T-cell (primary cell): ENCODE measurements at places on chromosomes 12 and 14. TPM values are rescaled to one million over a fixed set of nuclear protein-coding genes. Genes with fewer than 3 reads are reported as not detected.
A peak's percentile ranks its signal among the peaks of the same experiment; 100 is the strongest.

LPAR5 gene
- total RNA-seq, result 16.0 TPM

ACOT4 gene
- 1.6 TPM for total RNA-seq

C1R gene
- total RNA-seq, result 2.5 TPM

PLCZ1 gene
- total RNA-seq, result not detected

GPR84 gene
- not detected for total RNA-seq

DNAI7 gene
- total RNA-seq, result 0.30 TPM

SPIC gene
- total RNA-seq, result not detected

FGF6 gene
- total RNA-seq, result not detected

GPRC5A gene
- not detected for total RNA-seq

RNF212B gene
- 1.1 TPM for total RNA-seq

SIX1 gene
- total RNA-seq, result 0.18 TPM

EML5 gene
- total RNA-seq, result 5.5 TPM

CCDC175 gene
- not detected for total RNA-seq

- H3K27ac ChIP-seq, result no peak overlapping the region
- no peaks in the 10 kb centered on the region for H3K36me3 ChIP-seq
These were observed 6.0 kb upstream of the NUDT14 start for GRCh38 chr14:105187116-105187515.

GRCh38 chr14:102711946-102712345, 65.3 kb upstream of the TRAF3 start:
- no peak overlapping the region for H3K27ac ChIP-seq
- H3K27me3 ChIP-seq, result no peaks in the 10 kb centered on the region
- no peak overlapping the region for H3K4me3 ChIP-seq
- H3K36me3 ChIP-seq, result peaks cover 19% of the 10 kb centered on the region

DNA sequence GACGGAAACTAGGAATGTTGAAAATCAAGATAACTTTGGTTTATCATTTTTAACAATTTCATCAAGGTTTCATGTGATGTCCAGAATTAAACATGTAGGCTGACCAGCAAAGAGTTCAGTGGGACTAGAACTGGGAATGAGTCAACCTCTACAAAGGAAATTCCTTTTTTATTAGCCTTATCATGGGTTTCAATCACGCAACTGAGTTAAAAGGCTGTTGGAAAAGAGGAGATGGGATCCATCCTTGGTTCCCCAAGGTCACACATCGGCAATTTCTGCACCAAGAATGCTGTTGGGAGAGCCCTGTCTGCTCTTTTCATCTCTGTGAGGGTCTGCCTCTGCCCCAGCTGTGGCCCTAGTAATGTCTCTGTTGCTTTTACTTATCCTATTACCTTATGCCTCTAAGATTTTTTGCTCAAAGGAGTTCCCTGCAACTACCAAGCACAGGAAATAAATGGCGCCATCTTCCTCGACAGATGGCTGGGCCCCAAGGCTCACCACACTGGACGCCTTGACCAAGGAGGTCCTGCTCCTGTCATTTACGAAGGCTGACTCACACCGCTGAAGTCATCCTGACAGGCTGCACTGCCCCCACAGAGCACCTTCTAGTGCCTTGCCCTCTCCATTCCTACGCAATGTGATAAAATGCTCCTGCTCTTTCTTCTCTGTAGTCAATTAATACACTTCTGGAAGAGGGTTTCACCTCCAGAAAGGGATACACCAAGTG, 367.4 kb downstream of the GXYLT1 start:
- H3K27ac ChIP-seq, result no peak overlapping the region
- DNase-seq, result no peak
- no peaks in the 10 kb centered on the region for H3K36me3 ChIP-seq
- no peaks in the 10 kb centered on the region for H3K27me3 ChIP-seq

DNA sequence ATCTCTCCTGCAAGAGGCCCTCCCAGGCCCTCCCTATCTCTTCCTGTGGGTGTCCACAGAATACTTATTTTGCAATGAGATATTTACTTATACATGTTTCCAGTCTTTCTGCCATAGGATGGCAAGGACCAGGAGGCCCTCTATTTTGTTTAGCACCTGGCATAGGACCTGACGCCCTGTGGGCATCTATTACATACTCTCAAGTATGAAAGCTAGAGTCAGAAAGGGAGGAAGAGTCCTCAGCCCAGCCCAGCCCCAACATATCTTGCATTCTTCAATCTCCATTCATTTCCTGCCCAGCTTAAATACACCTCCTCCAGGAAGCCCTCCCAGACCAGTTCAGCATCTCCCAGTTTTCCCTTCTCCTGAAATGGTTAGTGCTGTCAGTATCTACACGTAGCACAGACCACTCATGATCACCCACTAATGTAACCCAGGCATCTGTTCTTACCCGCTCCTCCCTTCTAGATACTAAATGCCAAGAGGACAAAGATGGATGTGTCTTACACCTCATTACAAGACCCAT, 7.4 kb downstream of the FOXN4 start:
- no peaks in the 10 kb centered on the region for H3K4me1 ChIP-seq
- no peaks in the 10 kb centered on the region for H3K36me3 ChIP-seq
- no peak for DNase-seq
- H3K27ac ChIP-seq, result no peak overlapping the region
- peaks cover 36% of the 10 kb centered on the region for H3K27me3 ChIP-seq
- no peak overlapping the region for H3K4me3 ChIP-seq

GRCh38 chr14:35121887-35122695, at the start of the genes PPP2R3C and PRORP:
TSS of gene PPP2R3C (minus strand) at chr14:35121990. CDS start at chr14:35121959, 31 bp downstream.
TSS of gene PRORP (plus strand) at chr14:35122552. CDS start at chr14:35123246, 694 bp downstream.
- DNase-seq, result peak; percentile 93
- peaks cover 9% of the 10 kb centered on the region for H3K36me3 ChIP-seq
- peak within 1 kb of the TSS; percentile 99 for H3K27ac ChIP-seq
- no peaks in the 10 kb centered on the region for H3K27me3 ChIP-seq
- peaks cover 46% of the 10 kb centered on the region for H3K4me1 ChIP-seq

- H3K27me3 ChIP-seq, result no peaks in the 10 kb centered on the region
- no peaks in the 10 kb centered on the region for H3K36me3 ChIP-seq
- DNase-seq, result no peak
- H3K4me3 ChIP-seq, result no peak overlapping the region
These were observed 66.7 kb downstream of the PDE3A start for GRCh38 chr12:20434996-20435395.

GRCh38 chr12:118925826-118926225, 55.5 kb upstream of the SRRM4 start:
- no peaks in the 10 kb centered on the region for H3K4me1 ChIP-seq
- no peak overlapping the region for H3K27ac ChIP-seq
- DNase-seq, result no peak
- no peak overlapping the region for H3K4me3 ChIP-seq
- no peaks in the 10 kb centered on the region for H3K36me3 ChIP-seq
- H3K27me3 ChIP-seq, result no peaks in the 10 kb centered on the region

DNA sequence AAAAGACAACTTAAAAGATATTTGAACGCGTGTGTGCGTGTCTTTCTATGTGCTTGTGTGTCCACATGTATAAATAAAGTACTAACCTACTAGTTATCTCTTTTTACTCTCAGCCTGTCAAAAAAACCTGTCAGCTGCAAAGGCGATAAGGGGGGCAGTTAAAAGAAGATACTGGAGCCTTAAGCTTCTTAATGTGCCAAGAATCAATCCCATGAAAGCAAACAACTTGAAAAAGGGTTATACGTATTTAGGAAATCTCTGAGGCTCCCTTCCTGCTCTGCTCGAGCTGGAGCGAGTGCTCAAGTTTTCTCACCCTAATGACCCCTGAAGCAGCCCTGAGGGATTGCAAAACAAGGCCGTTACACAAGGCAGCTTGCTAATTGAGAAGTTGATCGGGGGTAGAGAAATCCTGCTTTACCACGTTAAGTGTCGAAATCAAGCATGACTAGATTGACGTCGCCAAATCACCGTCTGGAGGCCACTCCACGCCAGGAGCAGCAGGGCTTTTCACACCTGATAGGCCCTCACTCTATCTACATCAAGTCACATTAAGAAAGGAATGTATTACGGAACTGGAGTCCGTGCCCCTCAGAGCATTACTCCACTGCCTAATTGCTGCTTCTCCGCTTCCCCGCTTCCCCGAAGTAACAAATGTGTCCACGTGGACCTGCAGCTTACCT, 32.4 kb downstream of the LMO3 start:
- no peaks in the 10 kb centered on the region for H3K4me1 ChIP-seq
- no peak for DNase-seq
- no peaks in the 10 kb centered on the region for H3K36me3 ChIP-seq
- no peaks in the 10 kb centered on the region for H3K27me3 ChIP-seq
- H3K27ac ChIP-seq, result no peak overlapping the region

DNA sequence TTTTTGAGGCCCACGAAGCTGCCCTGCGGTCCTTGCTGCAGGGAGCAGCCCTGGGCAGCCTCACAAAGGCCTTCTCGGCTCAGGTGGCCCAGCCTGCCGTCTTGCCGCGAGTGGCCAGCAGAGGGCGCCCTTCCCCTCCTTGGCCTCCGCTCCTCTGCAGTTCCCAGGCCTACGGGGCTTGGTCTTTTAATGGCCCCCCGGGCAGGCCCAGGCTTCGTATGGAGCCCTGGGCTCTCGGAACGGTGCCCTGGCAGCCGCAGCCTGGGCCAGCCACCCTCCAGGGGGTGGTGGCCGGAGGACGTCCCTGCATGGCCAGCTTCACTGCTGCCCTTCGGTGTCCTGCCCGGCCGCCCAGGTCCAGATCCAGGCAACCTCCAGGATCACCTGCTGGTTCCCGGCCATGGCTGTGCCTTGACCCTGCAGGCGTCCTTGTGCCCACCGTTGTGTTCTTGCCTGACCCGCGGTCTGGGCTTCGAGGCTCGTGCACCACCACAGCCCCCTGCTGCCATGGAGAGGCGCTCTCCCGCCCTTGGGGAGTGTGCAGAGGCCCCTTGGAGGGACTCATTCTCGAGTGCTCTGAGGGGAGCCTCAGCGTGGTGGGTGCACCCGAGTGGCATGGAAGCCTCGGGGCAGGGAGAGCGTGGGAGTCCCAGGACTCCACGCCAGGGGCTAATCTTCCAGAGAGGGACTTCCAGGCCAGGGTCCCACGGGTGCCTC, 9.4 kb downstream of the ASPG start:
- H3K27ac ChIP-seq, result no peak overlapping the region

- no peaks in the 10 kb centered on the region for H3K36me3 ChIP-seq
- no peak for DNase-seq
- H3K4me1 ChIP-seq, result no peaks in the 10 kb centered on the region
- no peak overlapping the region for H3K27ac ChIP-seq
- H3K27me3 ChIP-seq, result no peaks in the 10 kb centered on the region
- H3K4me3 ChIP-seq, result no peak overlapping the region
These were observed 181.1 kb upstream of the NPAS3 start for GRCh38 chr14:32757568-32757967.

- H3K4me3 ChIP-seq, result peak overlapping the region; percentile 93
- no peaks in the 10 kb centered on the region for H3K27me3 ChIP-seq
- peak overlapping the region; percentile 73 for H3K27ac ChIP-seq
- H3K4me1 ChIP-seq, result peaks cover 75% of the 10 kb centered on the region
- peaks cover 4% of the 10 kb centered on the region for H3K36me3 ChIP-seq
These were observed 2.3 kb downstream of the DGKA start for GRCh38 chr12:55933169-55933798.

DNA sequence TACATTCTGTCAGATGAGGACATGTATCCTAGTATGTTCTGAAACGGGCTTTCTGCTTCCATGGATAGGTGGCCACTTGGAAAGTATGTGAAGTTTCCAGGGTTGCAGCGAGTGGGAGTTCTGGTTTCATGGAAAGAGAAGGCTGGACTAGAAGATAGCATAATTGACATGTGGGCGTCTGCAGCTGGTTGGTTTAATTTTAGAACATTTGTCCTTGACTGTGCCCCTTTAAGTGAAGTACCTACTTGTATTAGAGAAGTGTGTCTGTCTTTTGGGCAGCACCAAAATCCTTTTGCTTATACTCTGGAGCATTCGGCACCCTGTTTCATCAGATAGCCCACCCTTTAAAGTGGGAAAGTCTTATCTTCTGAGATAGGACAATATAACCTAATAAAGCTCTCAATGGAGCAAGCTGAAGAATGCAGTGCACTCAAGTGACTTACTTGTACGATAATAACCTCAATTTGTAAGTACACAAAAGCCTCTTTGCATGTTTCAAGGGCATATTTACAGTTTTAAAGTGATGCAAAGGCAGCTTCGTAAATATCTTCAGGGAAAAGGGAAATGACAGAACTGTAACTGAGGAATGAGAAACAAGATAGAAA, 35.2 kb downstream of the NTN4 start:
- H3K27ac ChIP-seq, result no peak overlapping the region
- no peak overlapping the region for H3K4me3 ChIP-seq
- no peaks in the 10 kb centered on the region for H3K27me3 ChIP-seq
- H3K36me3 ChIP-seq, result no peaks in the 10 kb centered on the region
- DNase-seq, result no peak

DNA sequence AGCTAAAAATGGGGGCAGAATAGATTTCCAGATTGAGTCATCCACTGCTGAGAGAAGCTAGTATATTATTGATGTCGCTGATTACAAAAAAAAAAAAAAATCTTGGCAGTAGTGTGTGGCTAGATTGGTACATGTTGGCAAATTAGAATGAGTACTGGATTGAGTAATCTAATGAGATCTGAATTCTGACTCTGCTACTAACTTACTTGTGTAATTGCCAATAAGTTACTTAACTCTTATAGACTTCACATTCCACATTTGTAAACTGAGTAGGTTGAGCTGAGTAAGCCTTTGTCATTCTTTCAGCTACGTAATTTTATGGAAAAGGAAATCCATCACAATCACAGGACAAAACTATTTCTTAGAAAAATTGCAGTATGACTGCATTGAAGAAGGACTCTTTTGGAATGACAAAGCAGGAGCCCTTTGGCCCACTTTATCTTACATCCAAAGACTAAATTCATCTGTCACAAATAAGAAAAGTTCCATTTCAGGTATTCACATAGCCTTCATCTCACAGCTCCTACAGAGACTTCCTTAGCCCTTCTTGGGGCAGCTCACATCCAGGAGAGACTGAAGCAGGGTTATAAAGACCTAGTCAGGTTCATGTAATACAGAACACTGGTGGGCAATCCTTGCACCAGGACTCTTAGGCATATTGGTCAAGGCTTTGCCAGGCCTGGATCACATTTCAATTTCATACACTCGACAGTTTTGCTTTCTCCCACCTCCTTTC, 197.3 kb upstream of the CPNE8 start:
- H3K36me3 ChIP-seq, result no peaks in the 10 kb centered on the region
- H3K4me3 ChIP-seq, result no peak overlapping the region
- H3K27me3 ChIP-seq, result no peaks in the 10 kb centered on the region
- no peak overlapping the region for H3K27ac ChIP-seq
- no peak for DNase-seq
- H3K4me1 ChIP-seq, result no peaks in the 10 kb centered on the region

GRCh38 chr12:82665142-82665923, 21.4 kb upstream of the TMTC2 start:
- H3K36me3 ChIP-seq, result no peaks in the 10 kb centered on the region
- peaks cover 2% of the 10 kb centered on the region for H3K27me3 ChIP-seq
- no peak overlapping the region for H3K27ac ChIP-seq

GRCh38 chr12:74620921-74621320, 83.3 kb downstream of the ATXN7L3B start:
- H3K36me3 ChIP-seq, result no peaks in the 10 kb centered on the region
- no peak overlapping the region for H3K27ac ChIP-seq
- no peaks in the 10 kb centered on the region for H3K4me1 ChIP-seq
- DNase-seq, result no peak
- no peaks in the 10 kb centered on the region for H3K27me3 ChIP-seq
- no peak overlapping the region for H3K4me3 ChIP-seq

GRCh38 chr14:75402867-75403413, 24.9 kb upstream of the JDP2 start:
- H3K4me3 ChIP-seq, result no peak overlapping the region
- DNase-seq, result no peak
- H3K36me3 ChIP-seq, result no peaks in the 10 kb centered on the region
- peaks cover 4% of the 10 kb centered on the region for H3K4me1 ChIP-seq
- H3K27ac ChIP-seq, result no peak overlapping the region
- no peaks in the 10 kb centered on the region for H3K27me3 ChIP-seq
